Stimulated activated effector memory CD8-positive, alpha-beta T cell treated with anti-CD3 and anti-CD28 coated beads, Interleukin-12 subunit alpha, Interleukin-12 subunit beta, amount 100 ng/mL, for 72 hours (primary cell): ENCODE measurements at places on chromosomes 1 and 21.

- no peak for DNase-seq
Measured at GRCh38 chr1:229410692-229411433, 23.0 kb downstream of the ACTA1 start.

DNA sequence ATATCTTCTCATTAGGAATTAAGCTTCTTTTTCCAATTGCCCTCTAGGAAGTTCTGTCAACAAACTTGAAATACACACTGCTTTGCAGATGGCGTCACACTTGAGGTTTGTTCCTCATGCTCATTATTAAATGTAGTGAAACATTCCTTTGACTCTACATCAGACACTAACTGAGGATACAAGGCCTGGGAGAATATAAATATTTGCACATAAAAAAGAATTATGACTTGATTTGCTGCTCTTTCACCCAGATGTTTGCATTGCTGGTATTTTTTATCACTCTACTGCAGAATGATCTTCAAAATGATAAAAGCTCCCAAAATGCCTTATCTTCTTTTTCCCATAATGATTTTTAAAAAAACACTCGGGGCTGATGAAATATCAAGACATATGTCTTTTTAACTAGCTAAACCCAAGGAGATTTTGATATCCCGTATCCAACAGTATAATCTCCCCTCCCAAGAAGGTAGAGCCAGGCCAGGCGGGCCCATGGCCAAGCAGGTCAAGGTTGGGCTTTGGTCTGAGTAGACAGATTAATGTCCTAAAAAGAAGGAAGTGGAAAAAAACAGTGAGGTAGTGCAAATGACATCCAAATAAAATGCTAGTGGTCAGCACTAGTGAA lies 264.6 kb downstream of the HHIPL2 start:
- no peak for DNase-seq

GRCh38 chr1:1625824-1626206 lies 6.2 kb upstream of the MMP23B start:
- DNase-seq, result no peak

GRCh38 chr21:38293113-38293512 lies 36.3 kb downstream of the KCNJ15 start:
- no peak for DNase-seq

- no peak for DNase-seq
Measured at GRCh38 chr1:67882196-67882958, 49.1 kb upstream of the GNG12 start.

- DNase-seq, result no peak
Measured at GRCh38 chr1:201970334-201971159, 11.9 kb upstream of the RNPEP start.

- DNase-seq, result no peak
Measured at GRCh38 chr1:16006552-16007485, 2.8 kb downstream of the SRARP start.

GRCh38 chr1:178921499-178921898 lies 50.6 kb upstream of the ANGPTL1 start:
- DNase-seq, result no peak

GRCh38 chr21:45455674-45456583 lies 51.0 kb downstream of the COL18A1 start:
- DNase-seq, result no peak

DNA sequence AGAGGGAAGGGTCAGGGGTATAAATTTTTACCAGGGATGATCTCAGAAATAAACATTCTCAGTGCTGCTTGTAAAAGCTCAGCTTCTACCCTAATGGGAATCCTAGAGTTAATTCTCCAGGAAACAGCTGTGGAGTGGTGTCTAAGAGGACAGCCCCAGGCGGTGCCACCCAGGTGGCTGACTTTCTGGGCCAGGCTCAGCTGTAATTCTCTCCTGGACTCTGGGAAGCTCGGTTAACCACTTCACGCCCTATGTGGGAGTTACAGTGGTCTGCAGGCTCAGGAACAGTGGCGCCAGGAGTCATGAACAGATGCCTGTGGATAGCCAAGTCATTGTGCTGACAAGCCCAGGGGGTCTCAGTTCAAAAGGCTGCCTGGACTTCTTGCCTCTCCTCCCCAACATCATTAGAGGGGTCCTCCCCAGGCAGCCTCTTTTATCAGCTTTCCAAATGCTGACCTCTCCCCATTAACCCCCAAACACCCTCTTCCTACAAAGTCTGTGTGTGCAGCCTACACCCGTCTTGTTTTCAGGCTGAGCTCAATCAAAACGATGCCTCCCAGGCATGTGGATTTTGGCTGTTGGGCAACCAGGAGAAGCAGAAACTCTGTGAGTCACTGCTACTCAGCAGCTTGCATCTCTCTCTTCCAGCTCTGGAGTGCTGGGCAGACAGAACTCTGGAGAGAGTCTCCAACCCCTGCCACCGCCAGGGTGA lies 1.2 kb downstream of the HHIPL2 start:
- no peak for DNase-seq

GRCh38 chr1:163170975-163171676 lies 31.6 kb downstream of the RGS5 start:
- no peak for DNase-seq

- no peak for DNase-seq
Measured at GRCh38 chr1:114130846-114131525, 22.7 kb downstream of the SYT6 start.

DNA sequence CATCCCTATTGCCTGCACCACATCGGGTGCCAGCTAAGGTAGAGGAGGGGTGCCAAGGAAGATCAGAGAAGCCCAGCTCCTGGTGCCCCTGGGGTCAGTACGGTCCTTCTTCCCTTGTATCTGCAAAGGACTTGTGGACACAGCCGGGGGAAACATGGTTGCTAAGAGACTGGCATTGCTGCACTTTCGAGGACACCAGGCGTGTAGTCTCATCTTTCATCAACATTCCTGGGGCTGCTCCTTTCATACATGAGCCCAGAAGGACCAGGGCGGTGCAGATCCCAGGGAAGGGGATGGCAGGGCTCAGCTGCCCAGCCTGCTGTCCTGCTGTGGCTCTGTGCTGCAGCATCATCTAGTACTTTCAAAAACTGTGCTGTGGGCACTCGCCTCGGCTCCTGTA lies 61.0 kb downstream of the RUNX1 start:
- DNase-seq, result no peak

- DNase-seq, result no peak
Measured at GRCh38 chr1:63575340-63575826, 17.8 kb upstream of the PGM1 start.

DNA sequence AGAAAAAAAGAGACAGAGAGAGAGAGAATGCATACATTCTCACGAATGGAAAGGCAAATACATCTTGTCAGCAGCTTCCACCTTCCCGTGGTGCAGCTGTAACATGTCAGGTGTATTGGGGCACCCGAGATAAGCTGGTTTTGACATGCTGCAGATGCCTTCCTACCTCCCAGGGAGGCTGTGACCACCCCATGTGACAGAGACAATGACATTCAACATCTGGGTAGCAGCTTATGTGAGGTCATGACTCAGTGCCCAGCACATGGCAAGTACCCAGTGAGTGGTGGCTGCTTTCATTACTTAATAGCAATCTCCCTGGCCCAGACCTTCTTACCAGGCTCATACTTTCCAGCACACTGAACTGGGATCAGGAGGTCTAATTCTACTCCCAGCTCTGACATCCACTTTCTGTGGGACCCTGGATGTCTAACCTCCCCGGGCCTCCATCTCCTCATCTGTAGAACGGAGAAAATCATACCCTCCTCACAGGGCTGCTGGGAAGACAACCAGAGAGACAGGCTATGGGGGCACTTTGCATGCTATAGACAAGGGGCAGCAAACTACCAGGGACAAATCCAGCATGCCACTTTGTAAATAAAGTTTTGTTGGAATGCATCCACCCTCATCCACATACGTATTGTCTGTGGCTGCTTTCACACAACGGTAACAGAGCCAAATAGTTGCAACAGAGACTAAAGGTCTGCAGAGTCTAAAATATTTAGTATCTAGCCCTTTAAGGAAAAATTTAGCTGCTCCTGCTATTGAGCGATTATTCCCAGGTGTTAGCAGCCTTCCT lies 38.5 kb upstream of the ZBTB40 start:
- DNase-seq, result no peak

DNA sequence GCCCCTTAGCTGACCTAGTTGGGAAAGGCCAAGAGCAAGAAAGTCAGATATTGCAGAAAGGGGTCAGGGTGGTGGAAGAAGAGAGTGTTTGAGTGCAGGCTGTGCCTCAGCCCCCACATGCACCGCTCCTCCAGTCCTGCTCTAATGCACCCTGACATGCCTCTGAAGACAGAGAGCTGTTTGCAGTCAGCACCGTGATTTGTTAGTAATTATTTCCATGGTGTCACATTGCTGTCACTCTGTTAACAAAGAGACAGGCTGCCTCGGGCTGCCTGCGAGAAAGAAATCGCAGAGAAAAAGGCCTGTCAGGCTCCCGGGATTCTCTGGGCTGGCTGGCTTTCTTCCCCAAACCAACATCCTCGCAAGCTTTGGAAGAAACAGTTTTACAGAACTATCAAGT lies 58.3 kb downstream of the ERI3 start:
- DNase-seq, result no peak

GRCh38 chr1:194071205-194071604 lies 884.8 kb upstream of the B3GALT2 start:
- DNase-seq, result no peak

GRCh38 chr1:234555390-234556024 lies 54.5 kb downstream of the IRF2BP2 start:
- DNase-seq, result no peak

DNA sequence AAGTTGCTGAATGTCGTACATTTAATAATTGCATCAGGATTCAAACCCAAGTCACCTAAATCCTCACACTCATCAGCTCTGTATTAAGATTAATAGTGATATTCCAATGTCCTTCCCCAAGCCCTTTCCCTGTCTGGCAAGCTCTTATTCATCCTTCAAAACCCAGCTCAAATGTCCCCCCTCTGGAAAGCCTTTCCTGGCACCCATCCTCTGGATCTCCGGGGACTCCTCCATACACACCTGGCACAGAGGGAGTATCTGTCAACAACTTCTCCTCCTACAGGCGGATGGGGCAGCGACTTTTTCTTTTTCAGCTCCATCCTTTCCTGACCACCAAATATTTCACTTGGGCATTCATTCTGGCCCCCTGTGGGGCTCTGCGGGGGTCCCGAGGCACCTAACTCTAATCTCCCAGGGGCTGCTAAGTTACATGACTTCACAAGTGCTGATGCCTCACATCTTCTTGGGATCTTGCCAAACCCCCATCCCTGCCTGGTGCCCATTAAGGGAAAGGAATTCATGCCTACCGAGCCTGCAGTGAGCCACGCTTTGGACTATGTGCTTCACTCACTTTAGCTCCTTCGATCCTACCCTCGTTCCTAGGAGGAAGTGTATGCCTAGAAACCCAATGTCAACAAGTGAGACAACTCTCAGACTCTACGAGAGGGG lies 15.2 kb downstream of the TINAGL1 start:
- DNase-seq, result no peak

GRCh38 chr1:226605318-226605950 lies 56.9 kb downstream of the STUM start:
- no peak for DNase-seq

DNA sequence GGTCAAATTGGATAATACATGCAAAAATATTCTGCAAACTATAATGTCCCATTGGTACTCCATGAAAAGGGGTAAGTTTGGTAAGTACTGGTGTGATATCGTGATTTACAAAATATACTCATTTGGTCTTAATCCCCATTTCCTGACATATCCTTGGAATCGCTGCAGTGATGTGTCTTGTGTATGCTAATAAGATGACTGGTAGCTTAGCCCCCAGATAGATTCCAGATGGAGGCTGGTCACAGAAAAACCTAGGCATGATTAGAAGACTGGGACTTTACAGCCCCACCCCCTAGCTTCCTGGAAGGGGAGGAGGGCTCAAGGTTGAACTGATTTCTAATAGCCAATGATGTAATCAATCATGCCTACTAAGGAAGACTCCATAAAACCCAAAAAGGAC lies 3.0 kb downstream of the VAMP4 start:
- DNase-seq, result no peak

DNA sequence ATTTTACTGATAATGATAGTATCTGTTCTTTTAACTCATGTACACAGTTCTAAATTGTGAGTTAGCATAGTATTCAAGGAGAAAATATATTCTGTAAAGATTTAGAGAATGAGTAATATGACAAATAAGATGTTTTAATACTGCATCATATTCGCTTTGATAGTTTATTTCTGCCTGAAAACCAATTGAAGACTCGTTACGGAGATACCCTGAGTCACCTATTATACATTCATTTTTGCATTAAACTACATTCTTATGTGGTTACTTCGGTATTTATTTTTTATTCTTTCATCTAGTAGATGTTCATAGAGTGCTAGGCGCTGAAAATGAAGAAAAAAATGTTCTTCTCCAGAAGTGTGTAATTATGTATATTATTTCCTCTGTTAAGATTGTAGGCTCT lies 5.3 kb downstream of the UHMK1 start:
- DNase-seq, result no peak

- DNase-seq, result no peak
Measured at GRCh38 chr21:45335761-45336534, 48.3 kb upstream of the POFUT2 start.

- DNase-seq, result peak; percentile 53
Measured at GRCh38 chr21:42513985-42514882, 582 bp downstream of the SLC37A1 start.

GRCh38 chr1:236762410-236762809 lies 32.7 kb upstream of the MTR start:
- DNase-seq, result no peak

GRCh38 chr21:41926117-41926806 lies 27.6 kb downstream of the C2CD2 start:
- peak; percentile 15 for DNase-seq

DNA sequence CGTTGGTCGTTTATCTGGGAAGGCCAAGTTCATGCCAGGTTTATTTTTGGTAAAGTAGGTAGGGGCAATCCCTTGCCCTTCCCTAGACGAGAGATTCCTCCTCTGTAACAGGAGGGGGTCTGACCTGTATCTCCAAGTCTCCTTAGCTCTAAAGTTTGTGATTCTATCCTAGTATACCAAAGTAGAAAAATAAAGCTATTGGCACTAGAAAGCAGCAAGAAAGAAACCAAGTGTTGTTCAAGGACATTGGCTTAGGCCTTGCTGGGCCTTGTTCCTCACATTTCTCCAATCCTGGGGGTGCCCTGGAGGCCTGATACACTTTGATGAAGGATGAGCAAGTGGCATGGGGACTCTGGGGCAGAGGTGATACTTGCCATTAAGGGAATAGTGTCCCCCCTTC lies 814 bp downstream of the MTARC2 start:
- DNase-seq, result no peak

DNA sequence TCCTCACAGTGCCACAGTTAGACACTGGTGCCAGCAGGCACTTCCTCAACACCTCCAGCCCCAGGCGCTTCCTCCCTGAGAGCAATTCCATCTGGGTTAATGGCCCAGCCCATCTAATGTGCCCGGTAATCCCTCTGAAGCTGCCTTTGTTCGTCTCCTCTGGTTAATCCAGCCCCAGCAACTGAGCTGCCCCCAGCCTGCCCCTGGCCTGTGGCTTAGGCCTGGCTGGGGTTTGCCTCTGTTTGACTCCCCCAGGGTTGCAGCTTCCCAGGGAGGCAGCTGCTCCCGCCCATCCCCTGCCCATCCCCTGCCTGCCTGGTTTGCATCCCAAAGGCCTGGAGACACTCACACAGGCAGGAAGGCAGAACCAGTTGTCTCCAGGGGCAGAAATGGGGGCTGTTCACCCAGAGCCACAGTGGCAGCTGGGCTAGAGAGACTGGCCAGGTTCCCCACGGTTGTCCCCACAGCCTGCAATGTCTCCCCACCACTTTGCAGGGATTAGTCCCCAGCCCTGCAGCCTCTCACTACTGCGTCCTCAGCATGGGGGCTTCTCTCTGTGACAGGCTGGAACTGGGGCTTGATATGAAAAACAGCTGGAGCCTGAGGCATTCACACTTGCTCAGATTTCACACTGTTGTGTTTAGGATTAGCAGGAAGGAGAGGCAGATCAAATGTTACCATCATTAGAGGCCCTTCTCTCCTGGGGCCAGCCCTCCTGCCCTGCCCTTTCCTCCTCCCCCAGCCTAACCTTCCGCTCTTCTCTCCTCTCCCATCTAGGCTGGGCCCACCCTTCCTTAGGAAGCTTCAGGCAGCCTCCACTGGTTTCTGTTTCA lies 120.2 kb downstream of the TLR5 start:
- no peak for DNase-seq
